IMR-90 (cell line): ENCODE measurements at places on chromosomes 13 and 19. TPM values are rescaled to one million over a fixed set of nuclear protein-coding genes. Genes with fewer than 3 reads are reported as not detected.
A peak's percentile ranks its signal among the peaks of the same experiment; 100 is the strongest.

GRCh38 chr13:71378961-71379905 is 487.8 kb downstream of the DACH1 start:
- peak overlapping the region; percentile 63; the same call in 1 of the 2 replicates for H3K27ac ChIP-seq
- no peaks in the 10 kb centered on the region for H3K27me3 ChIP-seq
- no peak for DNase-seq
- no peaks in the 10 kb centered on the region for H3K4me1 ChIP-seq
- no peaks in the 10 kb centered on the region for H3K36me3 ChIP-seq

DNA sequence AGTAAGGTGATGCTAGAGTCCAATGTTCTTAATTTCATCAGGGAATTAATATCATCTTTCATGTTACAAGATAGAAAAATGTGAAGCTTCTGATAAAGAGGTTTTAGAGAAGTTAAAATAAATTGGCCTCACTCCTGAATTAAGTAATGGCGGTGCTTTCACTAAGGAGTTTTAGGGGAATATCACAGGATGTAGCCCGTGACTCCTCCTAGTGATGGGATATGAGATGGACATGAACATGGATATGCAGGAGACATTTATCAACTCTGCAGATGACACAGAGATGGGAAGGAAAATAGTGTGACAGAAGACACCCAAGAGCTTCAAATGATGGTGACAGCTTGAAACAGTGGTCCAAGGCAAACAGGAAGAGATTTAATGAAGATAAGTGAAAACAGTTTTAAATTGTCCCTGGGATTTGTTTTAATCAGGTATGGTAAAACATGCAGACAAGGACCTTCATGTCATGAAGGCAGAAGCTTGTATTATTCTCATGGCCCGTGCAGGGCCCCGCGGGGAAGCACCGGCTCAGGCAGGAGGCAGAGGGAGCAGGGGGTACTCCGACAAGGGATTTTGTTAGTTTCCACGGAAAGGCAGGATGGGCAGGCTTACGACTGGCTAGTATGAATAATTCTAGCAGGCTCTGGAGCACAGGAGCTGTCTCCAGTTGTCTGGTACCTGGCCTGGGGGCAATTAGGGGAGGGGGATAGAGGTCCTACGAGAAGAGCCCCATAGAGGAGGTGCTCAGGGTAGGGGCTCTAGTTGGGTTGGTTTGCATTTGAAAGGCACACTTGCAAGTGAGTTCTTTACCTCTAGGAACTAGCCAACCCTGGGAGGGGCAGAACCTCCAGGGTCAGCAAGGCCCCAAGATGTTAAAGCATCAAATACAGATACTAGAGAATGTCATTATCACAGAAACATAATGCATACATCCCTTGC is 38.7 kb upstream of the FARP1 start:
- H3K27me3 ChIP-seq, result no peaks in the 10 kb centered on the region
- peaks cover 6% of the 10 kb centered on the region for H3K4me1 ChIP-seq
- no peak overlapping the region for H3K4me3 ChIP-seq
- H3K36me3 ChIP-seq, result no peaks in the 10 kb centered on the region
- peak; percentile 43 for DNase-seq

PAF1 gene
- 45.7 and 57.8 TPM in 2 replicates for total RNA-seq

DNA sequence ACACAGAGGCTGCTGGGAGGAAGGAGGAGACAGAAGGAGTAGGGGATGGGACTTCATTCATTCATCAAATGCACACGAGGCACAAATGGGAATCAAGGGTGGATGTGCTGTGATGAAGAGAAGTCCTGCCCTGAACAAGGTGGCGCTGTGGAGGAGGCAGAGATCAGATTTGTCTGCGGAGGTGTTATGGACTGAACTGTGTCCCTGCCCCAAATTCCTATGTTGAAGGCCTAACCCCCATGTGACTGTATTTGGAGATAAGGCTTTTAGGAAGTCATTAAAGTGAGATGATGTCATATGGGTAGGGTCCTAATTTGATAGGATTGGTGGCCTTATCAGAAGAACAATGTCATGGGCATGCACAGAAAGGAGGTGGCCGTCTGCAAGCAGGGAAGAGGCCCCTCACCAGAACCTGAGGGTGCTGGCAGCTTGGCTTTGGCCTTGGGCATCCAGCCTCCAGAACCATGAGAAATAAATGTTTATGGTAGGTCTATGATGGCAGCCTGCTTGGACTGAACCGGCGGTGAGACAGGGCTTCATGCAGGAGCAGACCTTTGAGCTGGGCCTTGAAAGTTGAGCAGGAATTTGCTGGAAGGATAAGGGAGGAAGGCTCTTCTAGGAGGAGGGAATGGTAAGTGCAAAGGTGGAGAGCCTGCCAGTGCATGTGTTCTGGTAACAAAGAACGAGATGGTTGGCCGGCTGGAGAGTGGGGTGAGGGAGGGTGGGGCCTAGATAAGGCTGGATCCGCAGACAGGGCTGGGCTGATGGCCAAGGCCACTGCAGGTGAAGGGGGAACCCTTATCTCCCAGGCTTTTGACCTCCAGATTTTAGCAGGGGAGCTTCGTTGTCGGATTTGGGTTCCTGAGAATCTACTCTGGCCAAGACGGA is 2.7 kb upstream of the CEBPA start:
- no peaks in the 10 kb centered on the region for H3K36me3 ChIP-seq
- H3K4me1 ChIP-seq, result no peaks in the 10 kb centered on the region
- peaks cover 49% of the 10 kb centered on the region for H3K27me3 ChIP-seq

TMEM238 gene
- not detected in 2 replicates for total RNA-seq

TMPRSS9 gene
- not detected in 2 replicates for total RNA-seq

CCDC8 gene
- 10.2 and 10.3 TPM in 2 replicates for total RNA-seq

DNA sequence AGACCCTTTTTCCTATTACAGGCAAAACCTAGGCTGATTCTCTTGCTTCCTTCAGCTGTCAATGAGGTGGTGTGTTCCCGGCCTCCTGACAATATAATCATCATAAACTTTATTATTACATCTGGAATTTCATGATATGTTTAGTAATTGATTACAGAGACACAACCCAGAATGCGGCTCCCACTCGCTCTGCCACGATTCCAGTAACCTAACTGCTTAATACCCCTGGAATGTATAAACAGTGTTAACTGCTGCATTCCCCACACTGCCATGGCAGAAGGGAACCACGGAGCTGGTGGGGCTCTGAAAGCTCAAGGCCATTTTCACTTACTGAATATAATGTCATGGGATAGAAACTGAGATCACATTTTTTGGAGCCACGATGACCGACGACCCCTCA is 17.1 kb downstream of the TSHZ3 start:
- peaks cover 11% of the 10 kb centered on the region for H3K36me3 ChIP-seq
- peaks cover 62% of the 10 kb centered on the region for H3K4me1 ChIP-seq
- H3K27me3 ChIP-seq, result no peaks in the 10 kb centered on the region
- H3K27ac ChIP-seq, result peak overlapping the region; percentile 96
- H3K4me3 ChIP-seq, result no peak overlapping the region
- peak; percentile 79 for DNase-seq

FRY gene
- 3.0 and 4.2 TPM in 2 replicates for total RNA-seq

DNA sequence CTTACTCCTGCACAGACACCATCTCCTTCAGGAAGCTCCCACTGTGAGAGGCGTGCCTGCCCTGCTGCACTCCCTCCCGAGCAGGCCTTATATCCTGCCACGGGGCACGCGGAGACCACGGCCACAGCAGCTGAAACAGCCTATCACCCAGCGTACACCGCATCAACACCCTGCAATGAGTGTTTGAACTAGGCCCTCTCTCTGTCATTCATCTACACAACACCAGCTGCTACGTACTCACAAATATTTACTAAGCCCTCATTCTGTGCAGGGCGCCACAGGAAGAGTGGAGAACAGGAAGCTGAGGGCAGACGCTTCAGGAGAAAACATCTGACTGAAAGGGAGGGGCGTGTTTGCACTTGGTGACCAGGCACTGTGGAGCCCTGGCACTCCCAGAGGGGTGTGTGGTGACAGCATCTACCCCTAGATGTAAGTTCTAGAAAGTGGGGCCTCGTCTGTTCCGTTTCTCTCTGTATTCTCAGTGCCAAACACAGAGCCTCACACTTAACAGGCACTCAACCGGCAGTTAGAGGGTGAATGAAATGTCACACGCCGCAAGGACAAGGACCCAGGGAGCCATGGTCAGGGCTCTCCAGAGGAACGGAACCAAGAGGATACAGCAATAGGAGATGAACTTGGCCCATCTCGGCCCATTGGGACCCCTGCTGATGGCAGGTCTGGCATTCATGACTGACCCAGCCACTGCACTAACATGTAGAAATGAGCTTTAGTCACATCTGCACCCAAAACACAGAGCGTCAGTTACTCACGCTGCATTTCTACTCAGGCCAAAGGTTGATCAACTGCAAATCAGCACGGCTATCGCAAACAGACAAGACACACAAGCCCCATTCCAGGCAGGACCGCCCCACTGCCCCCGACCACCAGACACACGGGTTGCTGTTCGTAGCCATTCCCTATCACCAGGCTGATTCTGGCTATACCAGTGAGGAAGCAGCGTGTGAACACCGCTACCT is 15.7 kb downstream of the RANBP3 start:
- H3K4me1 ChIP-seq, result peaks cover 51% of the 10 kb centered on the region
- DNase-seq, result peak; percentile 66
- no peaks in the 10 kb centered on the region for H3K27me3 ChIP-seq

DNA sequence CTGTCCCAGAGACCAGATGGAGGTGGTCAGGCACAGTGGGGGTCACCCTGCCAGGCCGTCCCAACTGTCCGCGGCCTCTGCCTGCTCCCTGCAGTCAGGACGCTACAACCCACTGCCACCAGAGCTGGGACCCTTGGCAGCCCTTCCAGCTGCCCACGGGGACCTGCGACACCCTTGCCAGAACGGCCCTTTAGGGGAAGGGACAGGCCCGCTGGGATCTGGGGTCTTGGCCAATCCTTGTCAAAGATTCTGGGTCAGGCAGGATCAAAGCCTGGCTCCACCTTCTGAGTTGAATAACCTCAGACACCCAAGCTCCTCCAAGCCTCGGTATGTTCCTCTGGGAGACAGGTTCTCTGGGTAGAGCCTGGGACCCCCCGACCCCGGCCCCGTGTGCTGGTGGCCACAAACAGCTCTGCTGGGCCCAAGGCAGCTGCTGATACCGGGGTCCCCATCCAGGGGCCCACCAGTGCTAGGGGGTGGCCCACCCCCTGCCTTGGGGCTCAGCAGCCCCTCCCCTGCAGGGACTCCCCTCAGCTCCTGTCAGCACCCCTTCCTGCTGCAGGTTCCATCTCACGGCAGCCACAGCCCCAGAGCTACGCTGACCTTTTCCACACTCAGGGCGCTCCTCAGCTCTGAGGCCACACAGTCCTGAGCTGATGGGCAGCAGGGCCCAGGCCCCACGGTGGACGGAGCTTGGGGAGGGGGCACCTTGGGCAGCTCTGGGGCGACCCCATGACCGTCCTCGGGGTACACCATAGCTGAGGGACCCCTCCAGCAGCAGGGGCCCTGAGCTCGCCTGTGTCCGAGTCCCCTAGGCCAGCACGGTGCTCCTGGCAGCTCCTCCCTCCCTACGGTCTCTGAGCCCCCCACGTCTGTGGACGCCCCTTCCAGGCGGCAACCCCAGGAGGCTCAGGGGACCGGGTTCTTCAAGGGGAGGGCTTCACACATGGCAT is 18.4 kb downstream of the SBNO2 start:
- peaks cover 35% of the 10 kb centered on the region for H3K36me3 ChIP-seq
- H3K27me3 ChIP-seq, result no peaks in the 10 kb centered on the region
- H3K4me3 ChIP-seq, result no peak overlapping the region
- DNase-seq, result no peak
